ENCODE measurements at places on chromosomes 12 and 14. TPM values are rescaled to one million over a fixed set of nuclear protein-coding genes. Genes with fewer than 3 reads are reported as not detected.

TMPRSS12 gene
- not detected for polyA plus RNA-seq

TMCC3 gene
- polyA plus RNA-seq: 1.7 TPM

IAPP gene
- polyA plus RNA-seq: 0.01 TPM

KCNK10 gene
- polyA plus RNA-seq: 0.01 TPM

SBNO1 gene
- polyA plus RNA-seq: 7.5 TPM

KLRC1 gene
- polyA plus RNA-seq: 1.3 TPM

NEUROD4 gene
- not detected for polyA plus RNA-seq
